ENCODE measurements at places on chromosomes 5 and 9.

- DNase-seq = peak; percentile 85
Measured at GRCh38 chr5:142686210-142686734, 382 bp upstream of the FGF1 start.

- DNase-seq = no peak
Measured at GRCh38 chr9:77475641-77476473, 172.3 kb downstream of the GNA14 start.

- peak; percentile 84 for DNase-seq
Measured at GRCh38 chr5:76403766-76404222, 709 bp downstream of the IQGAP2 start.

GRCh38 chr5:74408150-74409043 is 232.1 kb downstream of the ENC1 start:
- DNase-seq = no peak

DNA sequence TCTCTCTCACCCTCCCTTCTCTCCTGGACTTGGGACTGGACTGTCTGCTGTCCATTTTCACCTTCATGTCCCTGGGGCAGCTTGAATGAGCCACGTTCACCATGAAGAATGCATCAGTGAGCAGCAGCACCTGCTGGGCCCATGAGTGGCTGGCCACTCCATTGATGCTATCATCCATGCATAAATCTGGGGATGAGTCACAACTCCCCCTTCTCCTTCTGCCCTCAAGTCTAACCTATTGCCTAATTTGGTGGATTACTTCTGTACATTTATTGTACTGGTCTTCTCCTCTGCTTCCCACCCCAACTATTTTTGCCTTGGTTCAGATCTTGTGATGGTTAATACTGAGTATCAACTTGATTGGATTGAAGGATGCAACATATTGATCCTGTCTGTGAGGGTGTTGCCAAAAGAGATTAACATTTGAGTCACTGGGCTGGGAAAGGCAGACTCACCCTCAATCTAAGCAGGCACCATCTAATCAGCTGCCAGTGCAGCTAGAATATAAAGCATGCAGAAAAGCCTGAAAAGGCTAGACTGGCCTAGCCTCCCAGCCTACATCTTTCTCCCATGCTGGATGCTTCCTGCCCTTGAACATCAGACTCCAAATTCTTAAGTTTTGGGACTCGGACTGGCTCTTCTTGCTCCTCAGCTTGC is 46.7 kb downstream of the GDNF start:
- DNase-seq = peak; percentile 61

- DNase-seq = no peak
Measured at GRCh38 chr9:116282597-116282996, 129.0 kb downstream of the PAPPA start.

- no peak for DNase-seq
Measured at GRCh38 chr5:108418197-108418596, 36.3 kb upstream of the FBXL17 start.

DNA sequence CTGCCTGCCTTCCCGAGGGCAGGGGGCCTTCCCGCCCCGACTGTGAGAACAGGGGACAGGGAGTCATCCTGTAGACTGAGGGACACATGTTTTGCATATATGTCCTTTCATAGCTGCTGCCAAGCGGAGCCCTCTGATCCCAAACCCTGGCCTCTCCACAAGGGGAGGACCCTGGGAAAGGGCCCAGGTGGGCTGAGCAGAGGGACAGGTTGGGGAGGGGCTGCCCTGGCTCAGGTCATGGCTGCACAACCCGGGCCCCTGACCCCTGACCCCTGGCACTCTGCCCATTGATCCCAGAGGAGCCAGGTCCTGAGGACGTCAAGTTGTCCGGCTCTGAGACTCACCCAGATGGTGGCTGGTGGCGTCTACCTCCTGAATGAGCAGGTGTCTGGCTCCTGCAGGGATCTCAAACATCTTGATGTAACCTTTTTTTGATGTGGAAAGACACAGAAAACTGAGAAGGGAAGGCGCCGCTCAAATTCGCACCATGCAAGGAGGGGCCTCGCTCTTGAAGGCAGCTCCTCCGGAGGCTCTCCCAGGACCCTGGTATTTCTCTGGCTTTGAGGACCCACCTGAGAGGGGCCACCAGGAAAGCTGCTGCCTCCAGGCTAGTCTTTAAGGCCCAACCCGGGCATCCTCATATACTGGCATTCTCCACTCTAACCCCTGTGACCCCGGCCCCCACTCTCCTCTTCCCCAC is 71.9 kb downstream of the ZNF354C start:
- peak; percentile 39 for DNase-seq

- peak; percentile 74 for DNase-seq
Measured at GRCh38 chr9:114538241-114538640, 33.0 kb upstream of the WHRN start.

GRCh38 chr9:117734523-117735314 is 30.5 kb downstream of the TLR4 start:
- DNase-seq = no peak

- peak; percentile 82 for DNase-seq
Measured at GRCh38 chr9:14441976-14442651, 128.2 kb upstream of the NFIB start.

DNA sequence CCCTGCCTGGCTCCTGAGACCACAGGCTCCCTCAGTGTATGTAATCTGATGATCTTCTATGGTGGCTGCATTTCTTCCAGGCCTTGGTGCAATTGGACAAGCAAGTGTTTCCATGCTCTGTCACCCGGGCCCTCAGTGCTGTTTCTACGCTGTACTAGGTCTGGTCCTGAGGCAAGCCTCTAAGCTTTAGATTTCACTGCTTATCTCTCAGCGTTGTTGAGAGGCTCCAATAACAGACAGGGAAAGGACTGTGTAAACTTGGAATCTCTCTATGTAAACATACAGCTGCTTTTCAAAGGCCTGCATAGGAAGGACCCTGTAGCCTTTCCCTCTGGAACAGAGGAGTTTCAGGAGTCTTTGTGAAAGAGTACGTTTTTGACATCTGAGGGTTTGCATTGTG is 38.6 kb upstream of the NFIB start:
- DNase-seq = no peak

- no peak for DNase-seq
Measured at GRCh38 chr5:15373151-15373550, 126.8 kb upstream of the FBXL7 start.

- no peak for DNase-seq
Measured at GRCh38 chr9:112326194-112326593, 7.2 kb downstream of the PTBP3 start.

- DNase-seq = no peak
Measured at GRCh38 chr9:86402591-86402990, 48.4 kb upstream of the TUT7 start.

DNA sequence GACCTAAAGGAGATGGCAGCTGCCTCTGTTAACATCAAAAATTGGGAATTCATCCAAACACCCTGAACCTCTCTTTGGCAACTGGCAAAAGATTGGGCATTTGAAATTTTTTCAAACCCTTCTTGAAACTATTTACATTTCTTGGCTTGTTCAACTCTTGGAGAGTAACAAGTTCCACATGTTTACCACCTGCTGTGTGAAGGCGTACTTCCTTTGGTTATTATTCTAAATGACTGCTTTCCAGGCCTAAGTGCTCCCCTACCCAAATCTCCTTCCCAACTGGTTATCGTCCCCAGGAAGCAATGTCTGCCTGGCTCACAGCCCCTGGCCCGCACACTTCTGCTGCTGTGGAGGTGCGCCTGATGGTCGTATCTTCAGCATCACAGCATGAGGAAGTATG is 422.7 kb downstream of the DMAC1 start:
- DNase-seq = no peak

DNA sequence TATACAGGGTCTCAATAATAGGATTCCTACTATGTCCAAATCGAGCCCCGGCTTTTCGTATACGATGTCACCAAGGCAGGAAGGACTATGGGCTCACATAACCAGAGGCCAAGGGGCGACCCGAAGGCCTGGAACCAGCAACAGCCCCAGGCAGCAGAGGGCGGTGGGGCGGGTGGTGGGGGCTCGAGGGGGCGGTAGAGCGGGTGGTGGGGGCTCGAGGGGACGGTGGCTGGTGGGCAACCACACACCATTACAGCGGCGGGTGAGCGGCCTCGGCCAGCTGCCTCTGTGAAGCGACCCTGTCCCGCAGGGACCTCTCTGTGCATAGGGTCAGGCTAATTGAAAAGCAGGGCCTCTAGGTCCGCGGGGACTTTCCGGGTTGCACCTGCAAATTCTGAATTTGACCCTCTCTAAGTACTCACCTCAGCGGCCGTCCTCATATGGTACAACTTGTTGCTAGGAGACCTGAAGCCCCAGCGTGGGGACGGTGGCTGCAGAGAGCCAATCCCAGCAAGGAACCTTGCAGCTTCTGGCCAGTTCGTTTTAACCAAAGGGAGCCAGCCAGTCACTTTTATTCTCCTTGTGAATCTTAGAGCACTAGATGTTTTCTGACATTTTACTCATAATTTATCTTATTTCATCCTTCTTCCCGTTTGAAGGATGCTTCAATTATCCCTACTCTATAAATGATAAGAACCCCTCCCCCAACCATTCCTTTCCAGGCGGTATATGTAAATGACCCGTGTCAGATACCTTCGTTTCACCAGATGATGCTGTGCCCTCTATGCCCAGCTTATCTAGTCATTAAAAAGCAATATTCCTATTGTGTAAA is at the start of gene NME5:
TSS of gene NME5 (minus strand) at position 480 of the 832 bp plus-strand sequence. CDS start 648 bp downstream, outside the sequence.
- peak; percentile 87 for DNase-seq

GRCh38 chr9:26657958-26658357 is 234.6 kb downstream of the CAAP1 start:
- DNase-seq = no peak

DNA sequence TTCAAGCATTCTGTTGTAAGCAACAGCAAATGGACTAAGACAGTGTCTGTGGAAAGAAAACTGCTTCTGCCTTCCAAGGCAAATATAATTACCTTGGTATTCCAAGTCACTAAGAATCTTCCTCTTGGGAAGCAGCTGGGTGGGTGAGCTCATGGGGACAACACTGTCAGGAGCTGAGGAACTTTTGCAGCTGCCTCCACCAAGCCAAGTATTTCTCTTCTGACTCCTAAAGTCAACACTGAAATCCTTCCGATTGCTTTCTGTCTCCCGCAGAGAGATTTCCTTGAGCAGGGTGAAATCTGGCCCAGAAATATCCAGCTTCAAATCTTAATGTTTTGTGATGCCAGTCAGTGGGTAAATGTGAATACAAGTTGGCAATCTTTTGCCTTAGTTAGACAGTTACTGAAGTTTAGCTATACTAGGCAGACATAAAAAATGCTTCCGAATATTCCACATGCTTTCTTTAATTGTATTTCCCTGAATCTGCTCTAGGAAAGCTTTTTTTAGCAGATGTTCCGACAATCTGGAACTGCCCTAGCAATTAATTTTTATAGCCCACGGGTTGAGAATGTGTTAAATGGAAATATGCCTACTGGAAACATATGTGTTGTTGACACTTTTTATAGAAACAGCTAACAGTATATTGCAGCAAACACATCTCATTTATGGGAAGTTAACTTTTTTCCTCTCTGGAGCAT is 369.9 kb upstream of the DAB2 start:
- no peak for DNase-seq

DNA sequence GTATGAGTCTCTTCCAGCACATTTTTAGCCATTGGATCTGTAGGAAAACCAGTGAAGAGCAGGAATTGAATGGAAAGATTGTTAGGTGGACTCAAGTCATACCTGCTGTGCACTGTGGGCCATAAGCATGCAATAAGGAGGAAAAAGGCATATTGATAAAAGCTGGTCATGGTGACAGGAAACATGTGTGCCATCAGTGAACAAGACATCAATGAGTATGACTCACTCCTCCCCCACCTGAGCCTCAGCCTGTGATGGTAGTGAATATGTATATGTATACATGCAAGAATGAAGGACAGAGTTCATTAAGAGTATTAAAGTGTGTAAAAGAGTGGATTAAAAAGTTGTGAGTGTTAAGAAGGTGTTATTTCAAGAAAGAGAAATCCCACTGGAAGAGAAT is 164.5 kb downstream of the TMEM38B start:
- no peak for DNase-seq

DNA sequence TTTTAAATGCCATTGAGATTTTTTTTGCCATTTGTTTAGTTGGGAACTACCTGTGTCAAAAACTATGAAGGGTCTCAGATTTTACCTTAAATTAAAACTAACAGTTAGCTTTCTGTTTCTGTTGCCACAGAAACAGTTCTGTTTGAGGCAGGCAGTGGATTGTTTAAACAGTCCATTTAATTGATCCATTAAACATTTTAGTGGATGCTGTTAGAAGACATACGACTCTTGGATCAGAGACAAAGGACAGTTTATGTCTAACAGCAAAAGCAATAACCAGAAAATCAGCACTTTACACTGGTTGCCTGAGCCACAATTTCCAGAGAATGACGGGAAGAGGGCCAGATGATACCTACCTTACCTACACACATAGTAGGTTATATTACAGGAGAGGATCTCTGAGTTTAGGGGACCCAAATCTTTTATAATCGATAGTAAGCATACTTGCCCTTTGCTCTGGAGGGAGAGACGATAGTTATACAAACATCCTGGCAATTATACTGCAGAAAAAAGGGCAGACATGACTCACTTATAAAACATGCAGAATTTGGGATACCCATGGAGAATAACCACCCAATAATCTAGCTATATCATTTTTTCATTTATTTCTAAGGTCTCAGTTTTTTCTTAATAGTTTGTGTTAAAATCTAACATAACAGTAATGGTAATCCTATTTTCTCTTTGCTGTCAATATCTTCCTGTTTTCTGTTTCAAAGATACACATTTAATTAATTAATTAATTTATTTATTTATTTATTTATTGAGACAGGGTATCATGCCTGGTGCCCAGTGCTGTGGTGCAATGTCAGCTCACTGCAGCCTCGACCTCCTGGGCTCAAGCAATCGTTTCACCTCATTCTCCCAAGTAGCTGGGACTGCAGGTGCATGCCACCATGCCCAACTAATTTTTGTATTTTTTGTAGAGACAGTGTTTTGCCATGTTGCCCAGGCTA is 136.7 kb upstream of the TNFAIP8 start:
- DNase-seq = no peak

GRCh38 chr5:93126634-93127033 is 454.4 kb downstream of the NR2F1-AS1 start:
- no peak for DNase-seq

DNA sequence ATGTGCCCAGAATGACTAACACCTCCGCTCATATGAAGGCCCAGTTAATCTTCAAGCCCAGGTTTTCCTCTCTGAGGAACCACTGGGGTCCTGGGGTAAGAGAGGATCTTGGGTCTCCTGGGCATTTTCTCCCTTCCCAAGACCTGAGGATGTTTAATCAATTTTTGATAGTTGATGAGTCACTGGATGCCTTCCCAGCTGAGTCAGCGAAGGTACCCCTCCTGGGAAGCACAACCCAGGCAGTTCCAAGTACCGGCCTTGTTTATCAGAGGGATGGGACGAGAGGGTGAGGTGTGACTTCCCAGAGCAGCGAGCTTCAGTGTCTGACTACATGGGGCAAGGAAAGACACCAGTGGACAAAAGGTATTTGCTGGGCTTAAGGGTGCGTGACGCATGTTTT is 119.6 kb upstream of the IL12B start:
- peak; percentile 63 for DNase-seq
